ENCODE measurements at places on chromosomes 4 and X. TPM values are rescaled to one million over a fixed set of nuclear protein-coding genes. Genes with fewer than 3 reads are reported as not detected.

The DCLK2 gene
- 9.9 TPM for total RNA-seq

The PDGFRA gene
- total RNA-seq = 1.1 TPM

The HHIP gene
- 0.78 TPM for total RNA-seq

The MRFAP1 gene
- total RNA-seq = 243 TPM

The CCDC120 gene
- 3.2 TPM for total RNA-seq

The GPR119 gene
- not detected for total RNA-seq

The KCNE5 gene
- total RNA-seq = 0.09 TPM

The DCAF12L2 gene
- total RNA-seq = 0.05 TPM

The SMIM10L2A gene
- 0.21 TPM for total RNA-seq

The ERVMER34-1 gene
- 0.37 TPM for total RNA-seq

Data from A549 treated with GW870086 at 1 μM for 4 hours (cell line).